CD4-positive, alpha-beta memory T cell (primary cell): ENCODE measurements at places on chromosomes 16 and 17. TPM values are rescaled to one million over a fixed set of nuclear protein-coding genes. Genes with fewer than 3 reads are reported as not detected.
A peak's percentile ranks its signal among the peaks of the same experiment; 100 is the strongest.

GRCh38 chr17:14359163-14360020 is 58.5 kb downstream of the HS3ST3B1 start:
- DNase-seq = peak; percentile 11

- DNase-seq = no peak
Measured at GRCh38 chr16:47524007-47524405, 62.9 kb downstream of the PHKB start.

EXOC7 gene
- 184 TPM for total RNA-seq

- DNase-seq = no peak
Measured at GRCh38 chr17:62671553-62671952, 44.1 kb downstream of the MRC2 start.

GRCh38 chr17:64042700-64043485 is 22.5 kb upstream of the ICAM2 start:
- no peak for DNase-seq

- peak; percentile 40 for DNase-seq
Measured at GRCh38 chr17:40086150-40087044, 14.0 kb downstream of the NR1D1 start.

- DNase-seq = no peak
Measured at GRCh38 chr17:46769531-46770438, 48.7 kb downstream of the WNT3 start.

- no peak for DNase-seq
Measured at GRCh38 chr17:78903101-78903779, at the start of gene CEP295NL. CEP295NL (minus strand) TSS chr17:78903201; CDS start chr17:78901828, 1,373 bp downstream.
